ENCODE measurements at places on chromosomes 11 and 22. TPM values are rescaled to one million over a fixed set of nuclear protein-coding genes. Genes with fewer than 3 reads are reported as not detected.

PIH1D2 gene
- total RNA-seq = 3.3 TPM

IL18 gene
- total RNA-seq = 9.6 TPM

GRCh38 chr22:49728570-49729271 is 99.0 kb downstream of the BRD1 start:
- no peak overlapping the region for H3K27ac ChIP-seq
- no peak overlapping the region for H3K4me3 ChIP-seq
- DNase-seq = no peak

GRCh38 chr11:86728562-86728961 is 56.1 kb upstream of the ME3 start:
- H3K4me1 ChIP-seq = no peaks in the 10 kb centered on the region
- H3K36me3 ChIP-seq = no peaks in the 10 kb centered on the region
- no peak for DNase-seq
- H3K4me3 ChIP-seq = no peak overlapping the region
- no peaks in the 10 kb centered on the region for H3K27me3 ChIP-seq

FLRT1 gene
- total RNA-seq = not detected

Measured in stomach (tissue), 19 donors.